ENCODE measurements at places on chromosomes 5 and 9. TPM values are rescaled to one million over a fixed set of nuclear protein-coding genes. Genes with fewer than 3 reads are reported as not detected.

Gene CD72
- 0.54 TPM for polyA plus RNA-seq

Gene PCA3
- polyA plus RNA-seq = not detected

- peaks cover 50% of the 10 kb centered on the region for H3K36me3 ChIP-seq
- no peak overlapping the region for H3K4me3 ChIP-seq
- DNase-seq = no peak
- H3K27ac ChIP-seq = no peak overlapping the region
- no peaks in the 10 kb centered on the region for H3K27me3 ChIP-seq
Observed at GRCh38 chr5:76831110-76831452, 12.3 kb downstream of the F2RL1 start.

- no peak for DNase-seq
- no peaks in the 10 kb centered on the region for H3K36me3 ChIP-seq
- no peaks in the 10 kb centered on the region for H3K4me1 ChIP-seq
- H3K27me3 ChIP-seq = no peaks in the 10 kb centered on the region
- H3K27ac ChIP-seq = no peak overlapping the region
- no peak overlapping the region for H3K4me3 ChIP-seq
Observed at GRCh38 chr9:81317223-81317622, 372.1 kb downstream of the TLE1 start.

GRCh38 chr9:124286292-124286931 lies 28.7 kb downstream of the NEK6 start:
- no peak overlapping the region for H3K4me3 ChIP-seq
- H3K36me3 ChIP-seq = peaks cover 58% of the 10 kb centered on the region
- H3K4me1 ChIP-seq = peaks cover 38% of the 10 kb centered on the region
- peak; percentile 97 for DNase-seq
- H3K27me3 ChIP-seq = no peaks in the 10 kb centered on the region
- H3K27ac ChIP-seq = peak overlapping the region; percentile 54

All from small intestine (tissue), 16 donors.